ENCODE measurements at places on chromosomes 2 and 18.

- DNase-seq, result no peak
These were observed 1693.4 kb upstream of the SLC39A10 start for GRCh38 chr2:193963472-193964119.

DNA sequence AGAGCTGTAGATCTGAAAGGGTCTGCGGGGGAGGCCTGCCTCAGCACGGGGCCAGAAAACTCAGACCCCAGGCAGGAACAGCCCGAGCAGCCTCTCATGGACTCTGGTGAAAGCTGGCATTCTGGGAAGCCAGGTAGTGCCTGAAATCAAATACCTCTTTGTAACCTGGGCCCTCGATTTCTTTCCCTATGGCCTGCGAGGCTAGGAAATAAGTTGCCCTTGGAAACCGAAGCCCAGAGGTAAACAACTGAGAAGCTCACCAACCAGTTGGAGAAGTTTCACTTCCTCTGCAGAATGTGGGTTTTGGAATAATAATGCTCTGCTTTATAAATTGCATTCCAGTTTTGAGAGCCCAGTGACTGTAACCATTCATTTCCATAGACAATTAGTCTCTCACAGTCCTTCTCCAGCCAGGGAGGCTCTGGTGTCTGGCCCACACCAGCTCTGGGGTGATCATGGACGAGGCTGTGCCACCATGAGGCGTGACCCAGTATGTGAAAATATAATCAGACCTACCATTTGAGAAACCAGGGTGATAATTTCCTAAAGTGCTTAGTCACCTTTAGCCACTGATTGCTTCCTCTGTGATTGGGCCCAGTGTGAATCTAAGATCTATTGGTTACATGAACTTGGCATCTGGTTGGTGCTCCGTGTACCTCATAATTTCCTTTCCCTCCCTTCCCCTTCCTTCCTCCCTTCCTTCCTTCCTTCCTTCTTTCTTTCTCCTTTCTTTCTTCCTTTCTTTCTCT is 133.1 kb upstream of the PELI1 start:
- no peak for DNase-seq

- DNase-seq, result no peak
These were observed 2.8 kb downstream of the SNORC start for GRCh38 chr2:232872826-232873225.

GRCh38 chr2:150588506-150588870 is 101.0 kb upstream of the RND3 start:
- DNase-seq, result no peak

- no peak for DNase-seq
These were observed 150.1 kb downstream of the CTIF start for GRCh38 chr18:48688961-48689360.

GRCh38 chr18:41145516-41145915 is 809.5 kb upstream of the PIK3C3 start:
- DNase-seq, result no peak

GRCh38 chr2:137676346-137676745 is 287.9 kb upstream of the HNMT start:
- no peak for DNase-seq

DNA sequence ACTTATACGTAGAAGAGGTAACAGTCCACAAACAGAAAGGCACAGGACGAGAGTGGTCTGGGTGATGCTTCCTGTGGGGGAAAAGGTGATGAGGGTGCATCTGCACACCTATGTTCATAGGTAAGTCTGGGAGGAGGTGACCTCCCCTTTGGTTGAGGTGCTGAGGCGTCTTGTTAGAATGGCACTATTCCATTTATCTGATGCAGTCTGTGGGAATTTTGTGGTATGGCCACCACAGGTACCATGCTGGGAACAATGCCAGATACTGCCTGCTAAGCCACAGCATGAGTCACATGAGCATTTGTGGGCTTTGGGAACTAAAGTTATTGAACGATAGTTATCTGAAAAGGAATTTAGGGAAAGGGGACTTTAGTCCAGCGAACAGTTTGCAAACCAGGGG is 27.9 kb downstream of the IL37 start:
- DNase-seq, result no peak

- no peak for DNase-seq
These were observed 36.2 kb downstream of the ASB1 start for GRCh38 chr2:238462782-238463396.

GRCh38 chr18:61274416-61274960 is 58.7 kb upstream of the CDH20 start:
- no peak for DNase-seq

GRCh38 chr2:214436470-214436869 is 25.6 kb downstream of the VWC2L start:
- no peak for DNase-seq

- DNase-seq, result no peak
These were observed 53.4 kb downstream of the THADA start for GRCh38 chr2:43542285-43542933.

- no peak for DNase-seq
These were observed 1337.6 kb upstream of the SLC39A10 start for GRCh38 chr2:194319222-194319992.

Data from stimulated activated CD8-positive, alpha-beta memory T cell treated with anti-CD3 and anti-CD28 coated beads, Interleukin-4, amount 100 ng/mL, for 4 hours (primary cell).